ENCODE measurements at places on chromosomes 3 and 15.

DNA sequence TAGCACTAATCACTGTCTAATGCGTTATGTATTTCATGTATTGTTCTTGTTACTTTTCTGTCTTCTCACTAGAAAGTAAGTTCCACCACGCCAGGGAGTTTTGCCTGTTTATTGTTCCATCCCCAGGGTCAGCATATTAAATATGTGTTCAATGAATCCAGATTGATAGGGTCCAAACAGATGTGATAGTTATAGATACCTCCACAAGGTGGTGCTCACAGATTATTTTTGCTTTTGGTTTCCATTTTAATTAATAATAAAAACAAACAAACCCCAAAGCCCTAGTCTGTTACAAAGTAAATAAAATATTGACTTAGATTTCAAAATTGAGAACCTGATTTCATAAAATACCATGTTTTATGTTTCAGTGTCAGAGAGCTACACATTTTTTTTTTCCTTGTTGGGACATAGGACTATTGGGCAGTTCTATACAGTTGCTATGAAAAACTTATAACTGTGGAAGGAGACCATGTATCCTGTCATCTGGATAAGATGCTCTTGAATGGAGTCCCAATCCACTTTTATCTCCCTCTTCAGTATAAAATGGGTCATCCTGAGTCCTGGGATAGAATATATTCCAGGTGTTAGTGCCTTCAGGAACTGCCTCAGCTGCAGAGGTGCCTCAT is 12.4 kb downstream of the OTOL1 start:
- DNase-seq: peak; percentile 30

- no peak for DNase-seq
Measured at GRCh38 chr3:89368846-89369245, 261.4 kb downstream of the EPHA3 start.

- DNase-seq: no peak
Measured at GRCh38 chr3:30708472-30708871, 102.1 kb downstream of the TGFBR2 start.

DNA sequence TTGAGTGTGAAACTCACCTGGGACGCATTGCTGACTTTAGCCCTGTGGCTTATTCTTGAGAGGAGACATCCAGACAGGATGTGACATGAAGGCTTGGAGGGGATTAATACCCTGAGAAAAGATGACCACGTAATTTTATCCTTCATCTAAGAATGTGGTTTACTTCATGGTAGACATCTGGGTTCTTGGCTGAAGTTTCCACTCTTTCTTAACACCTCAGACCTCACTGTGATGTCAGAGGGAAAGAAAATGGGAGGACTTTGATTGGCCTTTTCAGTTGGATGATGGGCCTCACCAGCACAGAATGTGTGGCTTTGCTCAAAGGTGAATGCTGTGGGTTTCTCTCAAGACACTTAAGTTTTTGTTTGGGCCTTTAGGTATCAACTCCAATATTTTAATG is 16.5 kb downstream of the GORASP1 start:
- DNase-seq: no peak

GRCh38 chr3:127700406-127700805 is 27.7 kb downstream of the ABTB1 start:
- DNase-seq: no peak

DNA sequence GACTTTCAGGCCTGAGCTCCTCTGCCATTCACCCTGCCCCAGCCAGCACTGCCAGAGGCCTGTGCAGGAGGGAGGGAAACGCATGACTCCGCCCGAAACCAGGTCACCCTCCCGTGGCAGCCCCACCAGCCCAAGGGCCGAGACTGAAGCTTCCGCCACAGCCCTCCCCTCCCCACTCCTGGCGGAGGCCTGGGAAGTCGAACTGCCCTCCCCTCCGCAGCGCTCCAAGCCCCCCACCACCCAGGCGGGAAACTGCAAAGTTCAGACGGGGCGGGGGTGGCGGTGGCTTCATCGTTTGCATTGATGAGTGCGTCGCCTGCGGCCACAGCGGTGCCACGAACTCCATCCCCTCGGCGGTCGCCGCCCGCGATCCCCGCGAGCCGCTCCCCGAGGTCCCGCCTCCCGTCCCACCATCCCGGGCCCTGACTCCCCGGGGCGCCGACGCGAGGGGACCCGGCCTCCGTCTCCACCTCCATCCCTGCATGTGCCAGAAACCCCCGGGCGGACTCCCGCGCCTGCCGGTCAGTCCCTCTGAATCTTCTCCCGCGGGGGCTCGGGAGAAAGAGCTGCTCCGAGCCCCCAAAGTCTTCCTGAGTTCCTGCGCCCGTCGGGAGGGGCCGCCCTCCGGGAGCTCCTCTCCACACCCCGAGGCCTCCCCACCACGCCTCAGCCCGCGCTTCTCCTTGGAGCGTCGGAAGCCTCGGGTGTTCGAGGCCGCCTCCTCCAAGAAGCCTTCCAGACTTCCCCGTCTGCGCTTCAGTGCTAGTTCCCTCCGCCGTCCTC is 698 bp downstream of the MELTF start:
- DNase-seq: no peak

DNA sequence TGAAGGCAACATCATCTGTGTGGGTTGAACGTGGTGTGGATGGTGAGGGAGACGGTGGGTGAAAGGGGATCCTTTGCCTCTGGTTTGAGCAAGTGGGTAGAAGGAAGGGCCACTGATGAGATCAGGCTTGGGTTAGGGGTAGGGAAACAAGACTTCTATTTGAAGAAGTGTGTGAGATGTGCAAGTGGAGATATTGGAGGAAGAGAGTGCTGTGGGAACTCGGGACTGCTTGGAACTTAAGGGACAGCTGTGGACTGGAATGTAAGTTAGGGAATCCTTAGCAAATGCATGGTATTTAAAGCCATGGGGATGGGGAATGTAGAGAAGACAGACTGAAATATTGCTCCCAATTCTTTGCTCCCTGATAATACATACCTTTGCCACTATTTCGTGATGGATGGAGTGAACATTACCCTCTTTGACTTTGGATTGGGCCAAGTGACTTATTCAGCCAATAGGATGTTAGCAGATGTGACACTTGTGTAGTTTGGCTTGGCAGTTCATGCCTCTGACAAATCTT is 30.2 kb upstream of the AMOTL2 start:
- DNase-seq: no peak

DNA sequence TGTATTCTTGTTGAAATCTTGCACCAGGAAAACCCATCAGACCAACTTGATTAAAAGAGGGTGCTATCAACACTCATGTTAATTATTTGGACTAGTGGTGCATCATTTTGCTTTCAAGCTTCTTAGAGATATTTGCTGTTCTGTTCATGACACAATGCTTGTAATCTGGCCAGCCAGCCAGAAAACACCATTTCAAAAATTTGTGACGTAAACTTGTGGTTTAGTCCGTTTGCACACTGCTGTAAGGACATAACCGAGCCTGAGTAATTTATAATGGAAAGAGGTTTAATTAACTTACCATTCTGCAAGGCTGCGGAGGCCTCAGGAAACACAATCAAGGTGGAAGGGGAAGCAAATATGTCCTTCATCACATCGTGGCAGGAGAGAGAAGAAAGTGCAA is 374.3 kb upstream of the TGFBR2 start:
- no peak for DNase-seq

DNA sequence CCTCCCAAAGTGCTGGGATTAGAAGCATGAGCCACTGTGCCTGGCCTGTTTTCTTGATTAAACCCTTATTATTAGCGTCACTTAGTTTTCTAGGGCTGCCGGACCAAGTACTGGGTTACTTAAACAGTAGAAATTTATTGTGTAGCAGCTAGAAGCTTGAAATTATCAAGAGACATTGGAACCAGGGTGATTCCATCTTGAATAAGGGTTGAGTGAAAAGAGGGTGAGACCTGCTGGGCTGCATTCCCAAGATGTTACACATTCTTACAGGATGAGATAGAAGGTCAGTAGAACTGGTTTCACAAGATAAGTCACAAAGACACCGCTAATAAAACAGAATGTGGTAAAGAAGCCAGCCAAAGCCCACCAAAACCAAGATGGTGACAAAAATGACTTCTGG is 18.6 kb upstream of the FSTL1 start:
- no peak for DNase-seq

- DNase-seq: peak; percentile 54
Measured at GRCh38 chr3:99172736-99173657, 271.5 kb upstream of the DCBLD2 start.

DNA sequence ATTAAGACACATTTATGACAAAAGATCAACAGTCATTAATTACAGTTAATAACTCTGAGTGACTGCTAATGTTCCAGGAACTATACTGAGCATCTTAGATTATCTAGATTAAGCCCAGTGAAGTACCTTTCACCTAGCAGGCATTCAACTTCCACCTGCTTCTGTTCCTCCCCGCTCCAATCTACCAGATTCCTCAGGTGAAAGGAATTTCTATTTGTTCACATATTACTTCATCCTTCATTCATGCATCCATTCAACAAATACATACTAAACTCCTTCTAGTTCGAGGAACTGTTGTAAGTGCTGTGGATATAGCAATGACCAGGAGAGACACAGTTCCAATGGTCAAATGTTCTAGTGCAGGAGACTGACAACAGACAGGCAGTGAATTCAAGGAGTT is 139.3 kb downstream of the FILIP1L start:
- no peak for DNase-seq

GRCh38 chr3:43286841-43287499 is 630 bp downstream of the SNRK start:
- DNase-seq: peak; percentile 28

GRCh38 chr3:129612534-129613366 is 6.3 kb upstream of the PLXND1 start:
- peak; percentile 26 for DNase-seq

- no peak for DNase-seq
Measured at GRCh38 chr15:24054547-24055245, 367.6 kb upstream of the NDN start.

DNA sequence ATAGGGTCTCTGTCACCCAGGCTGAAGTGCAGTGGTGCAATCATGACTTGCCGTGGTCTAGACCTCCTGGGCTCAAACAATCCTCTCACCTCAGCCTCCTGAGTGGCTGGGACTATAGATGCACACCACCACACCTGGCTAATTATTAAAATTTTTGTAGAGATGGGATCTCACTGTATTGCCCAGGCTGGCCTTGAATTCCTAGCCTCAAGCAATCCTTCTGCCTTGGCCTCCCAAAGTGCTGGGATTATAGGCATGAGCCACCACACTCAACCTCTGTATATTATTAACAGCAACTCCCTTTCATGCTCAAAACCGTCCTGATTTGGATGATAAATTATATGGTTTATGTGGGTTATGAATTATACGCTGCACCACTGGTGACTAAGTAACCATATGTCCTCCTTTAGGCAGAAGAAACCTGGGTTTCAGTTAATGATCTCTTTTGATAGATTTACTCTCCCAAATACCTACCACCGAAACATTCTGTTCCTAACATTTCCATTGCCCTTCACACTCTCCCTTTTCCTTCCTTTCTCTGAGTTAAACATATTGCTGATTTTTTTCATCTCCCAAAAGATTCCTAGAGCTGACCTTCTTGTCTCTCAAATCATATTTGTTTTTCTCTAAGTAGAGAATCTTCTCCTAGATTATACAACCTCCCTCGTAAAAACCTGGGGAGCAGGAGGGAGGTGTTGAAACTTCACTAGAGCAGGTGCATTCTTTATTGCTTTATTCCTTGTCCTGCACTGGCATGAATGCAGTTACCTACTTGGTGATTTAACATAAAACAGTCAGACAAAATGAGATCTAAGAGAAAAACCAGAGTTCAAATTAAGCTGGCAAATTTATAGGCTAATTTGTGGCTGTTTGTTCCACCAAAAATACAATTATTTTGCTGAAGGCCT is 32.9 kb downstream of the PCYT1A start:
- DNase-seq: no peak

GRCh38 chr3:55521738-55522421 is 34.8 kb upstream of the WNT5A start:
- no peak for DNase-seq

GRCh38 chr15:29676961-29677402 is 145.3 kb downstream of the TJP1 start:
- no peak for DNase-seq

GRCh38 chr15:94855018-94855408 is 623.7 kb downstream of the MCTP2 start:
- DNase-seq: no peak

GRCh38 chr3:4309491-4310128 is 6.4 kb downstream of the SETMAR start:
- DNase-seq: no peak

GRCh38 chr15:25091421-25092158 is 136.8 kb downstream of the SNRPN start:
- no peak for DNase-seq

DNA sequence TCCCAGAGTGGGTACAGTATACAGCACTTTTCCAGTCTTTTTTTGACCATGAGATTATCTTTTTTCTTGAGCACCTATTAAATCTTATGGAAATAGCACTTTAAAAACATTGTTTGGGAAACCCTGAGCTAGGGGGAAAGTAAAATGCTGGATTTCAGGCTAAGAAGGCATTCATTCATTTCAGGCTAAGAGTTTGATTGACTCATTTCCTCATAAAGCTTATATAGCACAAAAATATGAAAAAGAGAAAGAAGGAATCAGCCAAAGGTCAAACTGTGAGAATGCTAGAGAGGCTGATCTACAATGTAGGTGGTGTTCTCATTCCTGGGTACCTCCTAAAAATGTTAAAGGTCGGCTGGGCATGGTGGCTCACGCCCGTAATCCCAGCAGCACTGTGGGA is 10.5 kb downstream of the TTC23 start:
- DNase-seq: no peak

GRCh38 chr15:89138999-89139612 is 50.9 kb downstream of the ABHD2 start:
- no peak for DNase-seq

DNA sequence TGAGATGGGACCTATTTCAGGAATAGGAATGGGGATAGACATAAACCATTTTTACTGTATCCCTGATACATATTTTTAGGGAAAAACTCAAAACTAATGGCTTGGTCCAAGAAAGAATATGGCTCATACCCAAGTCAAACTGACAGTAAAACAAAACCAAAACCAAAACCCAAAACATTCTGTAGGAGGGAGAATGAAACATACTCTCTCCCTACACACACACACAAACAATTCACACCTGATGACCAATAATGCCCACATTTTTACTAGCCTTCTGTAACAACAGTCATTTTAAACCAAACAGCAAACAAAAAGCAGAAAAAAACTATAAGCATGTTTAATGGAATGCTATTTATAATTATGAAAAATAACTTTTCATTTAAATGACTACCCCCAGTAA is 74.9 kb downstream of the NBEAL2 start:
- DNase-seq: no peak

- DNase-seq: no peak
Measured at GRCh38 chr15:67869701-67870100, 29.9 kb upstream of the RNU6-1 start.

DNA sequence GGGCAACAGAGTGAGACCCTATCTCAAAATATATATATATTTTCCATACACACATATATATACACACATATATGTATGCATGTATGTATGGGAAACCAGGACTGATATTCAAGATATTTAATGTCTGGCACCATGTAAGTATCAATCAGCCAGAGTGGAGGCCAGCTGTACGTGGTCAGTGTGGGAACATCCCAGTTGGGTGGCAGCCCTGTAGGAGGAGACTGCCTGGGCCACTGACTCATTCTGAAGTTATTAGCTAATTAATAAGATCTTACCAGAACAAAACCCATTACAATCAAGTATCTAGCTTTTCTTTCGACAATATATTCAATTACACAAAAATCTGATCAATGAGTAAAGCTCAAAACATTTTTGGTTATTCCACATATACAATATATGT is 85.1 kb upstream of the OCA2 start:
- no peak for DNase-seq

- DNase-seq: no peak
Measured at GRCh38 chr3:128432301-128432970, 34.3 kb downstream of the DNAJB8 start.

All from hematopoietic multipotent progenitor cell treated with erythropoietin and hydrocortisone succinate and interleukin-3 and kit ligand, for 8 days (in vitro differentiated cells).